ENCODE measurements at places on chromosomes 5 and 9.
A peak's percentile ranks its signal among the peaks of the same experiment; 100 is the strongest.

DNA sequence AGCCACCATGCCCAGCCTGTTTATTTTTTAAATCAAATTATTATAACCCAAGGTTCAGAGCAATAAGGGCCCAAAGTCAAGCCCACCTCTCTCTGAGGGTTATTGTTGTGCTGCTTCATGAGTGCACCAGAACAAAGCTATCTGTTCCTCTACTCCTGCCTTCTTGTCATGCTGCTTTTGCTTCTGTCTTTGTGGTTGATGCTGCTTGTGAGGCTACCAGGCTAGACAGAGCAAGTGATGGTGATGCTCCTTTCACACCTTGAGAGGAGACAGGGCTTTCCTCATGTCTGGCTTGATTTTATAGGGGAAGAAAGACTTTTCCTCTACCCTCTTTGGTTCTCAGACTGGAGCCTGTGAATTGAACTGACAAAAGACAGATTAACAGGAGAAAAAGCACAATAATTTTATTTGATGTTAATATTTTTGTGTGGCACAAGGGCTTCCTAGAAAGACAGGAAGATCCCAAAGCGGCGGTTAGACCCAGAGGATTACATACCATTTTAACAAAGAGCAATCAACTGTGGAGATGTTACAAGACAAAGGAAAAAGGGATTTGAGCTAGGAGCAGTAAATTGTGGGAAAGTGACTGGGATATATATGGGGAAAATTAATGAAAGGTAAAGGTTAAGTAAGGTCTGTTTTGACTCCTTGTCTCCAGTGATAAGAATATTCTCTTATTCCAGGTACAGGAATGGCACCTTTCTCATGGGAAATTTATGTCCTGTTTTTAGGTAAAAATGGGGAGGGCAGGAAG, 4.4 kb upstream of the CD180 start:
- no peak for DNase-seq

- peak; percentile 4 for DNase-seq
Measured at GRCh38 chr5:44774279-44774880, 34.4 kb upstream of the MRPS30 start.

DNA sequence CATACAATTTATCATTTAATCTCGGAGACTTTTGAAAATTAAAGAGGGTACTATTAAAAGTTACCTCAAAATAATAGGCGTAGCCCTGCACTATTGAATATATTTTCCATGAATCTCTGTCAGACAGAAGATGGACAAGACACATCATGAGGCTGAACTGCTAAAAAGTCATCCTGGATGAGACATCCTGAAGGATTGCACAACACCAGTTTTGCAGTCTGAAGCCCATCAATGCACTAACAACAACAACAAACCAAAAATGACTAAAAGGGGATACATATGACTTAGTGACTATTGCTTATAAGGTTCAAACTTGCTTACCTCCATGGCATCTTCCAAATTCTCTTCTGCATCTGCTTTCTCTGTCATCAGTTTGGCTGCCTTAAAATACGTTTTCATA, 15.7 kb downstream of the LMBRD2 start:
- DNase-seq: no peak

GRCh38 chr9:71675105-71675856, 93.0 kb downstream of the CEMIP2 start:
- no peak for DNase-seq

DNA sequence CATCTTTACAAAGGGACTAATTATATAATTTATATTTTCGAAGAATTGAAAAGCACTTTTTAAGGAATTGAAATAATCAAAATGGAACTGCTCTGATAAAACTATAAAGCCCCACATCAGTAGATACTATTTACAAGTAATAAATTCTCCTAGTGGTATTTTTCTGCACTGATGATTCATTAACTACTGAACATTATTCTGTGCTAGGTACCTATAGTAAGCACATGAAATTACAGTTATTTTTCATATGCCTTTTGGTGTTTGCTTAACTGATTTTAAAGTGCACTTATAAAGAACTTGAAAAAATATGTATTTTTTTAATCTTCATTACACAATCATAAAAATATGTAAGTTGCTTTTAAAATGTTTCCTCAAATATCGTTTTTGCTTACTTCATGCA, 123.0 kb downstream of the MAN2A1 start:
- DNase-seq: no peak

DNA sequence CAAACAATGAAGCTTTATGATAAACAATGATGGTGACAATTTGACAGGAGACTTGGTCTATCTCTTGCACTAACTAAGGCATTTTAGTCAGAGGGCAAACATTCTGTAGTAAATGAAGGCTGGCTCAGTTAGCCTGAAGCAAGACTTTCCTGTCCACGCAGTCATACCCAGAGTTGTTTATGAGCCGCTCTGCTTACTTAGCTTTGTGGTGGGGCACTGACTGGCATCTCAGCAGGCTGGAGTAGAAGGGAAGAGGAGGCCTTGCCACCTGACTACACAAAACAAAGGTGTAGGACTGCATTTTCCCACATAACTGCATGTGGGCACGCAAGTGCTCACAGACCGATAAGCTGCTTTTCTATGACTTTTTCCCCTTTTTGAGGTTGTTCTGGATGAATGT, 133.7 kb upstream of the EPB41L4A start:
- DNase-seq: no peak

GRCh38 chr9:89179540-89179894, 899 bp upstream of the SHC3 start:
- DNase-seq: no peak

DNA sequence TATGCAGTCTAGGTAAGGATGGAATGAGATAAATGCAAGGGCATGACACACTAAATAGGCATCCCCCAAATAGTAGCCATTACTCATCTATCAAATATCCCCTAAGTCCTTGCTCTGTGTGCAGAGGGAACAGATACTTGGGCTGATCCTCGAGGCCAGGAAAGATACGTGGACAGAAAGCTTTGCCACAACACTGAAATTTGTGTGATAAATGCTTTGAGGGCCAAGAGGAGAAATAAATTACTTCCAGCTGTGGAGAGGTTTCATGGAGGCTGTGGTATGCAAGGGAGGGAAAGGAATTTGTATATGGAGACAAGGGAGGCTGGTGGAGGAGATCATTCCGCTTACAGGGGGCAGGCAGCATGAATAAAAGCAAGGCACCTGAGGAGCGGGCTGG, 18.5 kb downstream of the ATOX1 start:
- no peak for DNase-seq

DNA sequence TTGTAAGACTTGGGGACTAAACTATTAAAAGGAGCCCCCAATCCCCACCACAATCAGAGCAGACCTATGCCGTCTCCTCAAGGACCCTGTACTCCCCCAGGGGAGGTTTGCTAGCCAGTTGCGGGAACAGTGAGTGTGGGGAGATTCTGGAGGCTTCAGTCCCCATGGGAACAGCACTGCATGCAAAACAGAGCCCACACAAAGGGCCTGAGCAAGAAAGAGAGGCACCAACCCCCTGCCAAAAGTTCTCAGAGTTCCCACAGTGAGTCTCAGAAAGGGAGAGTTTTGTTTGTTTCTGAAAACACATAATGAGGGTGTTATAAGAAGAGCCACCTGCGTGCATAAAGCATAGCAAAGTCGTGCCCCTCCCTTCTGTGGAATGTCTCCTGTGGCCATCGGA, 56.6 kb downstream of the CFAP90 start:
- no peak for DNase-seq

GRCh38 chr9:4465910-4466309, 24.4 kb upstream of the SLC1A1 start:
- DNase-seq: no peak

GRCh38 chr5:27494887-27495286, 456.5 kb upstream of the CDH9 start:
- DNase-seq: no peak

DNA sequence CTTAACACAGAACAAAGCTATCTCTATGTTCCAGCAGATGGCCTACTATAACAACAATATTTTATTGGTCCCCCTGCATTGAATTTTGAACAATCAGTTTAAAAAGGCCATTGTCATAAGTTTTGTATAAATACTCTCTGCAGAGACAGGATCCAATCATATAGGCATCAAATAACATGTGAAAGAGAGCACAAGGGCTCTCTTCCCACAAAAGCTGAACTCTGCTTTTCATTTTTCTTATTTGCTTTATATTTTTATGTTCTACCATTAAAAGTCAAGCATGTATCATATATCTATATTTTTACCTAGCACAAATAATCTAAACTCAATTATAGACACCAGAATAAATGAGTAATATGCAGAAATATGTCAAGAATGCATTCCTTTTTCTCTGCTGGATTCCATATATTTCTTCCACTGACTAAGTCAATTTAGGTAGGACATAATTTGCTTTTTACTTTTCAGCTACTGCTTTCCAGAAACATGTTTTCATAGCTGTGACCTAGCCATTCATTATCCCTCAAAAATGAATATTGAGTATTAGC, 143.6 kb downstream of the CDH9 start:
- DNase-seq: no peak

GRCh38 chr5:172114875-172115422, 73.1 kb downstream of the STK10 start:
- DNase-seq: no peak

GRCh38 chr5:177124486-177124991, 9.0 kb upstream of the NSD1 start:
- DNase-seq: no peak

- DNase-seq: no peak
Measured at GRCh38 chr5:169538944-169539343, 44.6 kb upstream of the SPDL1 start.

DNA sequence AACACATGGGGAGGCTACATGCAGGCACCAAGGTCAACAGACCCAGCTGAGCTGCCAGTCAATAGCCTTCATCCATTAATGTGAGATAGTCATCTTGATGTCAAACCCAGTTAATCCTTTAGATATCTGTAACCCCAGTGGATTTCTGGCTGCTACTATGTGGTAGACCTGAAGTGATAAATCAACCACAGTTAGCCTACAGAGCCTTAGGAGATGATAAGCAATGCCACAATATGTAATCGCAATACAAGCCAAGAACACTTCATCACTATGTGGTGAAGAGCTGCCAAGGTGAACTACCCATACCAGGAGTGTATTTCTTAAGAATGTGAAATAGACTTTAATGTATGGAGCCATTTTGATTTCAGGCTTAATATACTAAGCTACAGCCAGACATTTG, 1175.5 kb downstream of the DTWD2 start:
- no peak for DNase-seq

DNA sequence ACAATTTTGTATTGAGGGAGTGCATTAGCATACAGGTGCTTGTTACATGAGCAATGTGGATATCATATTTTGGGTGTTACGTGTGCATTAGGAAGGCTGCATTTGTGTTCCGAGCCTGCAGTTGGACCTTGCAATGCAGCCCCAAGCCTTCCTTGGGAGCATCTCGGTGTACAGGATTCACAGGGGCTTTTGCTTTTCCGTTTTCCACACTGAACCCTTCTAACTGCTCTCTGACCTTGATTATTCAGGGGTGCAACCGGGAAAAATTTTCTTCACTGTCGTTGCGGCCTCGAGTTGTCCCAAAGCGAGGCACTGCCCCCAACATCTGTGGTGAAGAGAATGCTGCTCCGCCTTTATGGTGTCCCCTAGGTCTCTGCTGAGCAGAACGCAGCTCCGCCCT, 80.1 kb upstream of the PLEKHG4B start:
- peak; percentile 41 for DNase-seq

DNA sequence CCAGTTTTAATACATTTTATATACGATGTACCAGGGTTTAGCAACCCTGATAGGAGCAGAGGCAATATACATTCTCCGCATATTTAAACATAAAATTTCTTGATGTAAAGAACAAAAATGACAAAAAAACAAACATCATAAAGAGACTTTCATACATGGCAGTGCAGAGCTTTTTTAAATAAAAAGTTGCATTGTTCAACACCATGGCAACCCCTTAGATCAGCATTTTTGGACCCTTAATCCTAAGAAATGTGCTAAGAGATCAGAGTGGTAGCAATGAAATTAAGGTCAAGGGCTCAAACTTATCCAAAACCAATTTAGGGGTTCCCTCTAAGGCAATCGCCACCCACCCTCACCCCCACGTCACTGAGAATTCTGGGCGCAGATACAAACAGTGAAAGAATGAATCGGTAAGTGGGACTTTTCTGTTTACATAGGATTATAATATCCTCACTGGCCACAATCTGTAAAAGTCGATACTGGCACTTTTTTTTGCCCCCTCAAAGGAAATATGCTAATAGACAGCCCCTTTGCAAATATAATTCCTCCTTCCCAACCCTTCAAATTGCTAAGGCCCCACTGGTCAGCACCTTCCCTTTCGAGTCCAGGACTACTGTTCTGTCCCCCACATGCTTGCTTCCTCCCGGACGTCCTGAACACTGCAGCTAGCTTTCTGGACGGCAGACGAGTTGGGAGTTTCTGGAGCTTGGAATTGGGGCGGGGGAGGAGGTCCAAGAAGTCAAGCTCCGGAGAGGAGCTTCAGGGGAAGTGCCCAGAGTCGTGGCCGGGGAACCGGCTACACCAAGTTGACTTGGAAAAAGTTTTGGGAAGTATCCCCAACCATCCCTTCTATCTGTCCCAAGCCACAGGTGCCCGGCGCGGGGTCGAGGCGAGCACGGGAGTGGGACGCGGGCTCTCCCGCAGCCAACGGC, 2.2 kb downstream of the GAS1 start:
- no peak for DNase-seq

GRCh38 chr9:113520109-113520642, 56.6 kb downstream of the RGS3 start:
- DNase-seq: no peak

GRCh38 chr5:4295663-4296339, 700.2 kb downstream of the IRX1 start:
- DNase-seq: no peak

DNA sequence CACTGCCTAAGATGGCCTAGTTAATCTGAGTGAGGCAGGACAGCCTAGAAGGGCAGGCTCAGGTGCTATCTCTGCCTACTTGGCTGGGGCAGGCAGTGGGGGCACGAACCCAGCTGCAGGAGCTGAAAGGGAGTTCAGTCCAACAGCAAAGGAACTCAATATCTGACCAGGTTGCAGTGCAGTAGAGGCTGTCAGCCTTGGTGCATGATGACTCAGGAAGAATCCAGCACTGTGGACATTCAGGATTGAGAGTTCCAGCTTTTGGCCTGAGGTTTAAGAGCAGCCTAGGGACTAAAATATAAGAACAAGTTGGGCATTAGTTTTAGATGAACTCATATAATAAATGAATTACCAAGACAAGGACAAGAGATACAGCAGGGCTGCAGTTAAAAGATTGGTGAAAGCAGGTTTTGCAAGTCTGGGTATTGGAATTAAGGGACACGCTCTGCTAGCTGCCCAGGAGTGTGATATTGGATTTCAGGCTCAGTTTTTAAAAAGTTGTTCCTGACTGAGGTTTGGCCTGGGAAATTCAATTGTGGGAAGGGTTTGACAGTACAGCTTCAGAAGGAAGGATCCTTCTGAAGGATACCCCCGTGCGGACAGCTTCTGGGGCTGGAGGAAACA, 64.7 kb upstream of the ATG10 start:
- DNase-seq: no peak
